ENCODE measurements at places on chromosomes 7 and 10. TPM values are rescaled to one million over a fixed set of nuclear protein-coding genes. Genes with fewer than 3 reads are reported as not detected.

GPER1 gene
- 3.2 TPM for total RNA-seq

GLI3 gene
- 3.9 TPM for total RNA-seq

FFAR4 gene
- total RNA-seq = not detected

TAF5 gene
- total RNA-seq = 2.9 TPM

SAMD9L gene
- 14.5 TPM for total RNA-seq
